Nephron progenitor cell (in vitro differentiated cells): ENCODE measurements at places on chromosomes 7 and 10.

- no peak for DNase-seq
These were observed 92.8 kb downstream of the WDR37 start for GRCh38 chr10:1148855-1149605.

GRCh38 chr7:49037346-49038210 lies 113.2 kb downstream of the CDC14C start:
- DNase-seq, result no peak

GRCh38 chr7:55539380-55539779 lies 32.9 kb downstream of the VOPP1 start:
- no peak for DNase-seq

DNA sequence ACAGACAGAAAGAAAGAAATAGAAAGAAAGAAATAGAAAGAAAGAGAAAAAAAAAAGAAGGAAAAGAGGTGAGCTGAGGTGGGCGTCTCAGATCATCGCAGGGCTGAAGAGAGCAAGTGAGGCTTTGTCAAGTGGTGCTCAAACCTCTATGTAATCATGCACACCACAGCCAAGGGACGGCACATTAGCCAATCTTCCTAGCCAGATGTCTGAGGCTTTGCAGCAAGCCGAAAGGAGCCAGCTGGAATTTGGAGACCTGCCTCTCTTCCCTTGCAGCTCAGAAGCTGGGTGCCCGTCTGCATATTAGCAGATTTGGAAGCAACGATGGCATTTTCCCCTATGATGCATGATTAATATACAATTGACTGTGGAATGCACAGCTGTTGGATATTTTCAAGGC lies 52.5 kb downstream of the ADRA2A start:
- no peak for DNase-seq

DNA sequence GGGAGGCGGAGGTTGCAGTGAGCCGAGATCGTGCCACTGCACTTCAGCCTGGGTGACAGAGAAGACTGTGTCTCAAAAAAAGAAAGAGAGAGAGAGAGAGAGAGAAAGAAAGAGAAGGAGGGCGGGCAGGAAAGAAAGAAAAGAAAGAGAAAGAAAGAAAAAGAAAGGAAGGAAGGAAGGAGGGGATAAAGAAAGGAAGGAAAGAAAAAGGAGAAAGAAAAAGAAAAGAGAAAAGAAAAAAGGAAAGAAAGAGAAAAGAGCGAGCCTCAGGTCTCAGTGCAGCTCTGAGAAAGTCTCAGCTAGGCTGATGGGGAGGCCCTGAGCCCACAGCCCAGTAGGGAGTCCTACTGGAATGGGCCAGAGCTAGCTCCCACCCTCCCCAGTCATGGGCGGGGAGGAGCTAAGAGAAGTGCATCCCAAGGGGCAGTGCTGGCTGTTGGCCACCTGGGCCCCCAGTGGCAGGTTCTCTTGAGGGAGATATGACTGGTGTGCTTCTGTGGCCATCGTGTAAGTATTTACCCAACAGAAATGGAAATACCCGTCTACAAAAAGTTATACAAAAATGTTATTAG lies 69.3 kb downstream of the ABRAXAS2 start:
- DNase-seq, result no peak

DNA sequence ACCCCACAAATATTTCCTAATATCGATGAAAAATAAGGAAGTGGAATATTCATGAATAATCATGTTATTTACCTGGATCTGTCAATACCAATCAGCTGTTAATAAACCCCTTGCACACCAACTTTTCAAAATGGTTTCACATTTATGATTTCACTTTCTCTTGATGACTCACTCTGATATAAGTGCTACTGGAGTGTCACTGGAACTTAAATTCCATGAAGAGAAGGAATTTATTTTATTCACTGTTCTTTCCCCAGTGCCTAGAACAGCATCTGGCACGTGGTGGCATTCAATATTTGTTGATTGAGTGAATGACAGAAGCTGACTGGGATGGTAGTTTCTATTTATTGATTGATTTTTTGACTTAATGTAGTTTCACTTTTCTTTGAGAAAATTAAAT lies 3.5 kb upstream of the ENO4 start:
- DNase-seq, result no peak

DNA sequence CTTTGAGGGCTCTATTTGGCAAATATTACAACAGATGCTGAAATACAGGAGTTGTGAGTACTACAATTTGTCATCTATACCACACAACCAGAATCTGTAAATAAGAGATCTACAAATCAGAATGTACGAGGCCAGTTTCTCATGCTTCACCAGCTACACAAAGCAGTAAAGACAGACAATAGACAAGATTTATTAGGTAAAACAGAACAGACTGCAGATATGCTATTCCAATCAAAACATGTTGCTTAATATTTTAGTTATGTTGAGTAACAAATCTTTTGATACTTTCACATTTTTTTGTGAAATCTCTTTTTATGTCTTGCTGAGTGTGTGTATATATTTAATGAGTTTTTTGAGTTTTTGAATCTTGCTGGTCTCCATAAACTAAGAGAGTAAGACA lies 109.1 kb downstream of the CHCHD3 start:
- DNase-seq, result no peak

- no peak for DNase-seq
These were observed 85.4 kb downstream of the DOCK4 start for GRCh38 chr7:112120696-112121217.

DNA sequence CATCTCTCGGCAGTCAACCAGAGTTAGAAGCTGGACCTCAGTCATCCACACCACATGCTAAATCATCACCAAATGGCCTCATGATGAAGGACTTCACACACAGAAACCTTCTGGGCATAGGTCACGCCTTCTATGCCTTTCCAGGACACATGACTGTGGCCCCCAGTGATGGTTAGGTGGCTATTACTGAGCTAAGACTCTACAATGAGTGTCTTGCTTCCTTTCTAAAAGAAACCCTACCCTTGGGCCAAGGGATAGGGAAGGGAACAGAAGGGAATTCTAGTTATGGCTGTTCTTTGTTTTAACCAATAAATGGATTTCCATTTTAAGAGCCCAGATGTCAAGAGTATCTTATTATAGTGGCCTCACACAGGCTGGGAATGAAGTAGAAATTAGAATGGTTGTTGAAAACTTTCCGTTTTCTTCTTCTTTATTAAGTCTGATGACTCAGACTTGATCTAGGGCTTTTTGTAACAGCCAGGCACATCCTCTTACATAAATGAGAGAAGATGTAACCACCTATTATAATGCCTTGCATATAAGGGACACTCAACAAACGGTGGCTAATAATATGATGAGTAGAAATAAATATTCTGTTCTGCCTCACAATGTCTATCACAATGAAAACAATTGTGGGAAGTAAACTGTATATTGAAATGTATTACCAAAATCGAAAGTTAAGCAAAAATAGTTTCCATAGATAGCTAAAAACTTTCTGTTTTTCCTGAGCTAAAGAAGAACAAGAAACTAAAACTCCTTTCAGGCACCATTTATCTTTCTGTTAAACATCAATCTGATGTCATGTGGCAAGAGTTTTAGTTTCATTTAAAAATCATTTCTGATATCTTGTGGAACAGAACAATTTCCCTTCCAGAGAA lies 62.5 kb upstream of the TOMM7 start:
- DNase-seq, result no peak

DNA sequence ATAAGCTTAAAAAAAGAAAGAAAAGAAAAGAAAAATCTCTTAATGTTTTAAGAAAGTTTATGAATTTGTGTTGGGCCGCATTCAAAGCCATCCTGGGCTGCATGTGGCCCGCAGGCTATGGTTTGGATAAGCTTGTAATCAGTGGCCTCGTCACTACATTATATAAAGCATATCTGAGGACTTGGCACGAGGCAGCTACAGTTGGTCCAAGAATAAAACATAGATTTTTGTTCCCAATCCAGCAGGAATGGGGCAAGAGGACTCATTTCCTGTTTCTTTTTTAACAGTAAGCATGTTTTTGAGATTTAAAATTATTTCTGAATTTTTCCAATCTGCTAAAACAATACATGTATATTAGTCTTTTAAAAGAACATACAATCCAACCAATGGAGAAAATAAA lies 28.6 kb downstream of the MCM10 start:
- no peak for DNase-seq

- DNase-seq, result no peak
These were observed 93.3 kb downstream of the FAM53B start for GRCh38 chr10:124650820-124651401.

- no peak for DNase-seq
These were observed 140.9 kb upstream of the FAM3C start for GRCh38 chr7:121537031-121537430.

DNA sequence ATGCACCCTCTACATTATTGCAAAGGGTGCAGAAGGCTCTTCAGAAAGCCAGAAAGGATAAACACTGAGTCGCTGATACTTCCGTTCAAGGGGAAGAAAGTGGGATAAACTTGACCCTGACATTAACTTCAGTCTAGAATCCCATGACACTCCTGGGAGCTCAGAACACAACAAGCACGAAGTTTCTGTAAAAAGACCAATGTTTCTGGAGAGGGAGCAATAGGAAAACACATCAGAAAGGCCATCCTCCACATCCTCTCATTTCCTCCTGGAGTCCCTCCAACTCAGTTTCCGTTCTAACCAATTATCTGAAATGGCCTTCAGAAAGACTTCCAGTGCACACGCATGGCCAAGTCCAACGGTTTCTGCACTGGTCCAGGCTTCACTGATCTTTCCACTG lies 113.5 kb downstream of the SORBS1 start:
- no peak for DNase-seq

DNA sequence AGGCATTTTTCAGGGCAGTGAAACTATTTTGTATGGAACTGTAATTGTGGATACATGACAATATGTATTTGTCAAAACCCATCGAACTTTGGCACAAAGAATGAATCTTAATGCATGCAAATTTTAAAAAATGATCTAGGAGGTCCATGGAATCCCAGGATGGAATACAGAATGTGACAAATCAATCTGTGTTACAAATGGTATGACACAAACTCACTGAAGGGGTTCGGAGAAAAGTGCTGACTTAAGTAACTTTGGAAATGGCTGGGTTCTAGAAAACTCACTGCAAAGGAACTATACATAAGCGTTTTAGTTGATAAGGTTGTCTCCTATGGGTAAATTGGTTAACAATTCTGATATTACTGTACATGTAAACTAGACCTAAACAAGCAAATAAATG lies 26.0 kb downstream of the CALN1 start:
- DNase-seq, result no peak

DNA sequence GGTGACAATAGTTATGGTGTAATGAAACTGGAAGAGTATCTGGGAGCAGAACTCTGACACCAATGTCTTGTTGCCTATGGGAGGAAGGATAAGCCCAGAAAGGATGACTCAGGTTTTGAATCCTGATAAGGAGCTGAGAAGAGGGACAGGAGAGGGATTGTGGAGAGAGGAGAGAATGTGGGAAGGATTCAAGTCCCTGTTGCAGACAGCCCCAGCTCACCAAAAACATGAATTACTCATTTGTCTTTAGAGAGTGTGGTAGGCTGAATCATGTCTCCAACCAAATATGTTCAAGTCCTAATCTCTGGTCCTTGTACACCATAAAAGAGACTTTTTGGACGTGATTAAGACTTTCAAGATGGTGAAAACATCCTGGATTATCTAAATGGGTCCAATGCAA lies 206.9 kb upstream of the PHYHIPL start:
- DNase-seq, result no peak

GRCh38 chr10:92219559-92219958 lies 71.3 kb downstream of the CPEB3 start:
- no peak for DNase-seq

- no peak for DNase-seq
These were observed 46.9 kb downstream of the CDK14 start for GRCh38 chr7:90642978-90643377.

GRCh38 chr7:659996-660395 lies 66.5 kb upstream of the DNAAF5 start:
- no peak for DNase-seq

DNA sequence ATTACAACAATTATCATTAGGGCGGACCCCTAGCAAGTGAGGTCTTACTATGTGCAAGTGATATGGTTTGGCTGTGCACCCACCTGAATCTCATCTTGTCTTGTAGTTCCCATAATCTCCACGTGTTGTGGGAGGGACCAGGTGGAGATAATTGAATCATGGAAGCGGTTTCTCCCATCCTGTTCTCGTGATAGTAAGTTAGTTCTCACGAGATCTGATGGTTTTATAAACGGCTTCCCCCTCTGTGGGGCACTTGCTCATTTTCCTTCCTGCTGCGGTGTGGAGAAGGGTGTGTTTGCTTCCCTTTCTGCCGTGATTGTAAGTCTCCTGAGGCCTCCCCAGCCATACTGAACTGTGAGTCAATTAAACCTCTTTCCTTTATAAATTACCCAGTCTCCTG lies 96.1 kb upstream of the CDK6 start:
- DNase-seq, result no peak

GRCh38 chr10:35347121-35347562 lies 10.8 kb downstream of the CCNY start:
- DNase-seq, result no peak

- DNase-seq, result no peak
These were observed 60.1 kb upstream of the CARD11 start for GRCh38 chr7:3103614-3104398.

GRCh38 chr10:17023386-17024298 lies 106.0 kb downstream of the CUBN start:
- no peak for DNase-seq

GRCh38 chr7:90078921-90079320 lies 75.3 kb upstream of the STEAP1 start:
- DNase-seq, result no peak

DNA sequence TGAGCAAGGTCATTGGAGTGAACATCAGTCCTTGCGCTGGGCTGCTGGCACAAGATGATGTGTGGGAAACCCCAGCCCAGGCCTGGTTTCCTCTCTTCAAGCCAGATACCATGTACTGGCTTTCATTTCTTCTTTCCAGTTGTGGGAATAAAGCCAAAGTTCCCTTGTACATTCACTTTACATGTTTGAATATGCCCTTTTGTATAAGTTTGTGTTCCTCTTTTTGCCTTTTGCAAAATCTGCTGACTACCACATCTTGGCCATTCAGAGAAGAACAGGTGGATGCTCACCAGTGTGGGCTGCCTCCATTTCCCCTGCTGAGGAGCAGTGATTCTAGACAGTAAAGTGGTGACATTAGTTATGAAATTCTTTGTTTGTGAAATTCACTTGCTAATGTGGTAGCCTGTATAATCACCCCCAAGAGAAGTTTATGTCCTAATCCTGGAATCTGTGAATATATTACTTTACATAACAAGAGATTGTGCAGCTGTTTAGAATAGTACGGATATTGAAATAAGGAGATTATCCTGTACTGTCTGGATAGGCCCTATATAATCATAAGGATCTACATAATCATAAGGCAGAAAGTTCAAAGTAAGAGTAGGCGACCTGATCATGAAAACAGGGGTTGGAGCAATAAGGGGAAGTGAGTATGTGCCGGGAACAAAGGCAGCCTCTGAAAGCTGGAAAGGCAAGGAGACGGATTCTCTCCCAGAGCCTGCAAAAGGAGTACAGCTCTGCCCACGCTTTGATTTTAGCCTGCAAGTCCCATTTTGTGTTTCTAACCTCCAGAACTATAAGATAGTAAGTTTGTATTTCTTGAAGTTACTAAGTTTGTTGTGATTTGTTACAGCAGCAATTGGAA lies 18.8 kb upstream of the AOAH start:
- no peak for DNase-seq

GRCh38 chr10:58556516-58557165 lies 44.0 kb downstream of the BICC1 start:
- DNase-seq, result no peak

GRCh38 chr10:43254199-43254730 lies 12.6 kb downstream of the RASGEF1A start:
- peak; percentile 46 for DNase-seq
